ENCODE measurements at places on chromosomes 6 and 20. TPM values are rescaled to one million over a fixed set of nuclear protein-coding genes. Genes with fewer than 3 reads are reported as not detected.

RSPH4A gene
- 0.24 TPM for total RNA-seq

CDH4 gene
- total RNA-seq: 6.1 TPM

CTAGE9 gene
- total RNA-seq: not detected

DNA sequence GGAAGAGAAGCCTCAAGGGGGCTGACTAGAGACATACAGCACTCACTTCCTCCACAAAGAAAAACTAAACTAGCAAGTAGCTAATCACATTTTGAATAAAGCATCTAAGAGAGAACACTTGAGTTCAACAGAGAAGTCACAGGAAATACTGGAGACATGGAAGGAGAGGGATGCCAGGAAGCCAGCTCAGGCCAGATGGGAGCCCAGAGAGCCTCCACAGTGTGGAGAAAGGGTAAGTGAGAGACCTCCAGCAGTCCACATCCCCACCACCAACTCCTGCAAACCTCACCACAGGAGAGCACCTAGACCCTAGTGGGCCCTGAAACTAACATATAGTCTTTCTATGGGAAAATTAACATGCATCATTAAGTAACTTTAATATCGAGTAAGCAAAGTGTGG, 79.2 kb downstream of the EPM2A start:
- H3K36me3 ChIP-seq: no peaks in the 10 kb centered on the region
- peaks cover 5% of the 10 kb centered on the region for H3K4me1 ChIP-seq
- H3K27ac ChIP-seq: no peak overlapping the region
- H3K4me3 ChIP-seq: no peak overlapping the region

- H3K4me3 ChIP-seq: no peak overlapping the region
- no peak for DNase-seq
- no peaks in the 10 kb centered on the region for H3K36me3 ChIP-seq
- H3K4me1 ChIP-seq: no peaks in the 10 kb centered on the region
- H3K27ac ChIP-seq: no peak overlapping the region
- H3K27me3 ChIP-seq: no peaks in the 10 kb centered on the region
These were observed 197.7 kb downstream of the UBE3D start for GRCh38 chr6:82867946-82868345.

GRCh38 chr6:89566008-89566800, 72.3 kb downstream of the LYRM2 start:
- no peaks in the 10 kb centered on the region for H3K36me3 ChIP-seq
- no peaks in the 10 kb centered on the region for H3K27me3 ChIP-seq
- DNase-seq: no peak

- H3K27ac ChIP-seq: no peak overlapping the region
- peaks cover 3% of the 10 kb centered on the region for H3K27me3 ChIP-seq
- H3K4me3 ChIP-seq: peak overlapping the region; percentile 38
- no peaks in the 10 kb centered on the region for H3K36me3 ChIP-seq
These were observed 148.2 kb downstream of the TRIM27 start for GRCh38 chr6:28775405-28776129.

- no peak overlapping the region for H3K4me3 ChIP-seq
- no peaks in the 10 kb centered on the region for H3K36me3 ChIP-seq
- H3K27ac ChIP-seq: no peak overlapping the region
- no peaks in the 10 kb centered on the region for H3K4me1 ChIP-seq
These were observed 68.5 kb downstream of the MAP3K5 start for GRCh38 chr6:136723780-136724179.

- H3K4me1 ChIP-seq: no peaks in the 10 kb centered on the region
- no peak overlapping the region for H3K4me3 ChIP-seq
- no peaks in the 10 kb centered on the region for H3K36me3 ChIP-seq
- DNase-seq: no peak
- H3K27ac ChIP-seq: no peak overlapping the region
These were observed 10.5 kb downstream of the FYN start for GRCh38 chr6:111862741-111863140.

- H3K4me1 ChIP-seq: no peaks in the 10 kb centered on the region
- no peak overlapping the region for H3K27ac ChIP-seq
- peaks cover 3% of the 10 kb centered on the region for H3K27me3 ChIP-seq
These were observed 26.8 kb downstream of the ZBTB9 start for GRCh38 chr6:33481192-33481591.

DNA sequence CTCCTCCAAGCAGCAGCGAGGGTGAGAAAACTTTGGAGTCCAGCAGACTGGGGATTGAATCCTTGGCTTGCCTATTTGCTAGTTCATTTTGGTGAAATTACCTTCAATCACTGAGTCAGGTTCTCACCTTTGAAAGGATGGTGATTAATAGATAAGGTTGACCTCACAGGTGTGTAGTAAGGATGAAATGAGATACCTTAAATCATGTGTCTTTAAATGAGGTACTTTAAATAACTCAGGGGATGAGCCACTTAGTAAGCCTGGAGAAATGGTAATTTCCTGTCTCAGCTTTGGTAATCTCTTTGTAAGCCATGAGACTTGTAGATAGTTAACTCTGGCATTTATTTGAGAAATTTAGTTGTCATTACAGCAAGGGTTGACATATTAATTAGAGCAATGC, 70.2 kb downstream of the TULP4 start:
- no peak overlapping the region for H3K27ac ChIP-seq
- H3K4me1 ChIP-seq: peaks cover 5% of the 10 kb centered on the region
- no peaks in the 10 kb centered on the region for H3K27me3 ChIP-seq
- DNase-seq: no peak
- no peak overlapping the region for H3K4me3 ChIP-seq
- no peaks in the 10 kb centered on the region for H3K36me3 ChIP-seq

GRCh38 chr6:83879746-83880145, 20.3 kb downstream of the CYB5R4 start:
- H3K36me3 ChIP-seq: no peaks in the 10 kb centered on the region
- H3K27me3 ChIP-seq: no peaks in the 10 kb centered on the region
- no peak overlapping the region for H3K4me3 ChIP-seq

GRCh38 chr20:48012401-48012974, 227.2 kb upstream of the SULF2 start:
- DNase-seq: no peak
- H3K27ac ChIP-seq: no peak overlapping the region
- H3K4me3 ChIP-seq: no peak overlapping the region
- H3K4me1 ChIP-seq: no peaks in the 10 kb centered on the region
- H3K27me3 ChIP-seq: peaks cover 2% of the 10 kb centered on the region

GRCh38 chr6:158666628-158667359, 16.9 kb downstream of the SYTL3 start:
- peaks cover 16% of the 10 kb centered on the region for H3K4me1 ChIP-seq
- no peak overlapping the region for H3K4me3 ChIP-seq
- no peaks in the 10 kb centered on the region for H3K36me3 ChIP-seq
- no peak for DNase-seq

- H3K27ac ChIP-seq: no peak overlapping the region
- no peak overlapping the region for H3K4me3 ChIP-seq
- H3K27me3 ChIP-seq: no peaks in the 10 kb centered on the region
- no peaks in the 10 kb centered on the region for H3K36me3 ChIP-seq
These were observed 89.6 kb upstream of the RIPOR2 start for GRCh38 chr6:25025248-25025918.
